Activated T-cell treated with anti-CD3 and anti-CD28 coated beads, Interleukin-2, amount 50 U/mL, for 1 hour (primary cell): ENCODE measurements at places on chromosomes 13 and 19.

DNA sequence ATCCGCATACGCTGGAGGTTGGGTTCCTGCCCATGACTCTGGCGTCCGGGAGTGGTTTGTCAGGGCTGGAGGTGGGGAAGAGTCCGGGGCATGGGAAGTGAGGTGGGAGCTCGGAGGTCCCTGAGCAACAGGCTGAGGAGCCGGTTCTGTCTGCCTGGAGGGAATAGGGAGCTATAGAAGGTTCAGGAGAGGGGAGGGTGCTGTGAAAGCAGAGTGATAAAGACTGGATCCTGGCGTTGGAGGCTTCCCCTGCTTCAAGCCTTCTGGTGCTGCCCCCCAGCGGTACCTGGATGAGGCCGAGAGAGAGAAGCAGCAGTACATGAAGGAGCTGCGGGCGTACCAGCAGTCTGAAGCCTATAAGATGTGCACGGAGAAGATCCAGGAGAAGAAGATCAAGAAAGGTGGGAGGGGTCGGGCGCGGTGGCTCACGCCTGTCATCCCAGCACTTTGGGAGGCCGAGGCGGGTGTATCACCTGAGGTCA lies 2.6 kb downstream of the HMG20B start:
- peak; percentile 44 for DNase-seq

GRCh38 chr19:7830272-7830771 lies 304 bp downstream of the EVI5L start:
- no peak for DNase-seq

- peak; percentile 71 for DNase-seq
Measured at GRCh38 chr19:42184401-42184861, 33.0 kb downstream of the DEDD2 start.

GRCh38 chr13:98239162-98240076 lies 62.4 kb upstream of the RNF113B start:
- no peak for DNase-seq

DNA sequence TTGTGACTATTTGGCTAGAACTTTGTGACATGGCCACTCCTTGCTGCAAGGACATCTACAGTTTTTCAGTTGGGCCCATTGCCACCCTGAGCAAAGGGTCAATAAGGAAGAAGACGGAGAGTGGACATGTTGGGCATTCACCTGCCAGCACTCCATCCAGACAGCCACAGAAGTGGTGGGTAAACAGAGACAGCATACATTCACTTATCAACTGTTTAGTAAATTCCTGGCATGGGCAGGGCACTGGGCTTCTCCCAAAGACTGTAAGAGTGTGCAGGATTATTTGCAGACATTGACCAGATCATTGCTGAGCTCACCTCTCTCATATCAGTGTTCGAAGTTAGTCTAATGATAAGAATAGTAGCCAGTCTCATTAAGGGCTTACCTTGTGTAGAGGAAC lies 29.2 kb downstream of the SIPA1L3 start:
- no peak for DNase-seq

- DNase-seq, result no peak
Measured at GRCh38 chr13:40175639-40176038, 490.8 kb downstream of the FOXO1 start.

DNA sequence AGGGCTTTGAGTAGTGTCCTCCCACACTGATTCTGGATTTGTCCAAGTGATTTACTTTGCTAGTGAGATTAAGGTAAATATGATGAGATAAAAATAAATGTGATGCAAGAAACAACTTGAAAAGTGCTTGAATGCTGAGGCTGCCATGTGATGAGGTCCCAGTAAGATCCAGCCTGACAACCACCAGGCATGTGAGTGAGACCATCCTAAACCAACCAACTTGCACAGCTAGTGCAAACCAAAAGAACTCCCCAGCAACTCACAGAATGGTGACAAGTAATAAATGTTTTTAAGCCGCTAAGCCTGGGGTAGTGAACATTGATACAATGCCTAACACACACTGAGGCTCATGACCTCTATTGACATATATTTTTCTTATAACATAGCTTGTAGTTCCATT lies 13.3 kb upstream of the RBM26 start:
- no peak for DNase-seq

DNA sequence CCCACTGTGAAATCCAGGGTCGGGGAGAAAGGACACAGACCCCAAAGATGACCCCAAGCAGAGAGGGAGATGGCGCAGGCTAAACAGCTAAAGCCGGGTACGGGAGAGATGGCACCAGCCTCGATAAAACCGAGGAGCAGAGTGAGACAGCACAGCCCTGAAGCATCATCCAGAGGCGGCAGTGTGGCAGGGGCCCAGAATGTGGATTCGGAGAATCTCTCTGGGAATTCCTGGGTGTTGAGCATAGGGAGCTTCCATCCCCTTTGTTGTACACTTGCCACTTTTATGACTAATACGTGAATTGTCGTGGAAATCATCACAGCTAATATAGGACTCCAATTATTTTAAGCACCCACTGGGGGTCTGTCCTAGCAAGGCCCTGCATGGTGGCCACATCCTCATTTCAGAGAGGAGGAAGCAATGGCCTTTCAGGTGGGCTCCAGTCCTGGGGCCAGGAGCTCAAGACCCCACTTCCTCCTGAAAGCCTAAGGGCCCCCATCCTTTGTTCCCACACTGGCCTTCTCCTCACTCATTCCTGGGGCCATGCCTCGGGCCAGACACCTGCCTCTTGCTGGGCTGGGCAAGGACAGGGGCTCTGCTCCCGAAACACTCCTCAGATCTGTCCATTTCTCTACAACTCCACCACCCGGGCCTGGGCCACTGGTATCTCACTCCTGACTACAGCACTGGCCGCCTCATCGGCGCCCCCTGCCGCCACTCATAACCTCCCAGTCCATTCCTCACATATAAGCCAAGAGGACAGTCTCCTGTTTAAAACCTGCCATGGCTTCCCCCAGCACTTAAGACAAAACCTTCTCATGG lies 29.3 kb upstream of the ATP1A3 start:
- DNase-seq, result no peak

GRCh38 chr19:10551698-10552301 lies 8.1 kb downstream of the ATG4D start:
- peak; percentile 47 for DNase-seq

DNA sequence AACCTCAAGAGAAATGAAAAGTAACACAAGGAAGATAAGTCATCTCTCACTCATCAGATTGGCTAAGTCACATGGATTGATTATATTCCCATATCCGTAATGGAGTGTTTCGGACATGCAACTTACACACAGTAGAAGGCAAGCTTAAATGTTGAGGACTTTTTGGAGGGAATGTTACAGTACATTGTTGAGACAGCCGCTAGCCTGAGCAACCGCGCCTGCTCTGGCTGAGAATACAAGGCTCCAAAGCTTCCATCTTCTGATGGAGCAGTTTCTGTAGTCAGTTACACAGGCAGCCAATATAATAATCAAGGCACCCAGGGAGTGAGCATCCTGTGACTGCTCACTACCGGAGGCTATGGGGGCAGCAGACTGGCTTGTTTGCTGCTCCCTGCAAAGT lies 1.0 kb upstream of the CRYL1 start:
- no peak for DNase-seq

DNA sequence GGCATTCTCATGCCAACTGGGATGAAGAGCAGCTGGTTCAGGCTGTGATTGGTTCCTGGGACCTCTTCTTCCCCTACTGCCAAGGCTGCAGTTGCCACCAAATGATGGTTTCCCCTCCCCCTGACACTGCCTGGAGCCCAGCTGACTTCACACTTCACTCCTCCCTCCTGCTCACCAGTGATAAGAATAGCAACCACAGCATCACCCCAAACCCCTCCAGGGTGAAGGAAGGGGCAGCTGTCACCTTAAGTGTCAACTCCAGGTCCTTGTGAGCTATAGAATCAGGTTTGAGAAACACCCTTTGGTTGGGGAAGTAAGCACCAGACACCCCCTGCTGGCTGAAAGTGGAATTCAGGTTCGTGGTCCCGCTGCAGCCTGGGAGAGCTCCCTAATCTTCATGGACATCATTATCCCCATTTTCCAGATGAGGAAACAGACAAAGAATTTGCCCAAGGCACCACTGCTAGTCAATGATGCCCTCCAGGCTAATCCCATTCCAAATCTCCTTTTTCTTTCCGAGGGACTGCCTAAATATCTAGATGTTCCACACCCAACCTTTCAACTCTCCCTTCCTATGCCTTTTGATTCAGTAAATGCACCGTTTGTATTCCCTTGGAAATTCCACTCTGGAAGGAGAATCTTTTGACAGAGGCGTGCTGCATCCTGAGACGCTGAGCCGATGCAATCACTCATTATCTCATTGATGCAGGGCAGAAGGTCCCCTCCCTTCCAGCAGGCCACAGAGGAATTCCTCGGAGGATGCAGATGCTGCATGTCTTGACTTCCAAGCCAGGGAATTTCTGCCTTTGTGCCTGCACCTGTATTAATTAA lies 50.6 kb upstream of the UQCRFS1 start:
- peak; percentile 59 for DNase-seq

- no peak for DNase-seq
Measured at GRCh38 chr19:44540736-44541135, 11.3 kb upstream of the CEACAM20 start.

DNA sequence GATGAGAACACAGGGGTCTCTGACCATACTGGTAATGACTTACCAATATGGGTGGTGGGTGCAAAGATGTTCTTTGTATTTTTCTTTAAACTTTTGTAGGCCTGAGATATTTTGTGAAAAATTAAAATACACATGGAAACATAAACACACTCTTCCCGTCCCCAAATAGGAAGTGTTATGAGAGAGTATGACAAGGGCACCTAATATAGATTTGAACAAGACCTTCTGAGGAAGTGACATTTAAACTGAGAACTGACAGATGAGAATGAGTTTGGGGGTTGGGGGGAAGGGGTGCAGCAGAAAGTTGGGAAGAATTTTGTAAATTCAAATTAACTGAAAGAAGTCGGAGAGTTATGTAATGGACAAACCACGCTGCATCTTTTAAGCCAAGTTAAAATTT lies 224.2 kb downstream of the RGCC start:
- no peak for DNase-seq

- DNase-seq, result peak; percentile 37
Measured at GRCh38 chr19:1608359-1609102, 3.3 kb upstream of the UQCR11 start.

GRCh38 chr13:110195547-110196485 lies 111.1 kb downstream of the COL4A1 start:
- no peak for DNase-seq

DNA sequence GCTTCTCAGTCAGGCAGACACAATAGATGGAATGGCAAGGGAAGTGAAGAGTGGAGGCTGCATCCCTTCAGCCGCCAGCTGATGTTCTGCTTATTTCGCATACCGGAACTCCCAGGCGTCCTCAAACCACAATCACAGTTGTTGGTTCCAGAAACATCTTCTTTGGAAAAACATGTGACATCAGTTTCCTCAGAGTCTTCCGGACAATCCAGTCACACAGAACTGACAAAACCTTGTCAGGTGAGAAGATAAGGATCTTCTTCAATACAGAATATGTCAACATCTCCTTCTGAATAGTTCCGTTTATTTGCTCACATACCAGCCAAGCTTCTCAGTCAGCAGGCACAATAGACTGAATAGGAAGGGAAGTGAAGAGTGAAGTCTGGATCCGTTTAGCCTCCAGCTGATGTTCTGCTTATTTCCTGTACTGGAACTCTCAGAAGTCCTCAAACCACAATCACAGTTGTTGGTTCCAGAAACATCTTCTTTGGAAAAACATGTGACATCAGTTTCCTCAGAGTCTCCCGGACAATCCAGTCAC lies 45.1 kb upstream of the CEACAM21 start:
- no peak for DNase-seq

DNA sequence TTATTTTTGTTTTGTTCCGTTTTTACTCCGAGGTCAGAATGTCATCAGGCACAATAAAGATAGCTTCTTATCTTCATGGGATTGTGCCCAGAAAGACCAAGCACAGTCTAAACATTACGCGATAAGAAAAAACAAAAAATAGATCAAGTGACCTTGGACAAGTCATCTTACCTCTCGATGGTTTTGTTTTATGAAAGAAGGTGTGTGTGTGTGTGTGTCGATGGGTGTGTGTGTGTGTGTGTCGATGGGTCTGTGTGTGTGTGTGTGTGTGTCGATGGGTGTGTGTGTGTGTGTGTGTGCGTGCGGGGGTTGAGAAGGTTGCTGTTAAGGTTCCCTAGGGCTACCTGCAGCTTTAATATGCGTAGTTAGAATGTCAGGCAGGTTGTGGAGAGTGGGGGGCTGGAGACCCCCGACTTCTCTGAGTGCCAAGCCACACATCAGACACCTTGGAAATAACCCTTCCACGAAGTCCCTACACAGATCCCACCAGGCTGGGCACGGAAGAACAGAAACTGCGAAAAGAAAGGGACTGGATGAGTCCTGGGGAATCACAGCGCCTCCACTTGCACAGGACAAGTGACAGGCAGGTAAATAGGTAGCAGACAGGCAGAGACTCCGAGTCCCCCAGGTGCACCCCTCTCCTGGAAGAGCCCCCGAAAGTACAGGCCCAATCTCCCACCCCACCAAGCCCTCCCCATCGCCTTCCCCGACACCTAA lies 458 bp upstream of the ATP8A2 start:
- DNase-seq, result no peak

GRCh38 chr19:24059563-24060295 lies 27.3 kb upstream of the ZNF254 start:
- DNase-seq, result no peak

DNA sequence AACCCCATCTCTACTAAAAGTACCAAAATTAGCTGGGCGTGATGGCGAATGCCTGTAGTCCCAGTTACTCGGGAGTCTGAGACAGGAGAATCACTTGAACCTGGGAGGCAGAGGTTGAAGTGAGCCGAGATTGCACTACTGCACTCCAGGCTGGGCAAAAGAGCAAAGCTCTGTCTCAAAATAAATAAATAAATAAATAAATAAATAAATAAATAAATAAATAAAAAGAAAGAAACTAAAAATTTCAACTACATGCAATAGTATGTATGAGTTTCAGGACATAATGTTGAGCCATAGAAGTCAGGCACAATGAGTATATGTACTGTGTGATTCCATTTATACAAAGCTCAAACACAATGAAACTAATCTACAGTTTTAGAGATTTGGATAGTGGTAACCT lies 12.9 kb upstream of the ZNF780A start:
- DNase-seq, result no peak

DNA sequence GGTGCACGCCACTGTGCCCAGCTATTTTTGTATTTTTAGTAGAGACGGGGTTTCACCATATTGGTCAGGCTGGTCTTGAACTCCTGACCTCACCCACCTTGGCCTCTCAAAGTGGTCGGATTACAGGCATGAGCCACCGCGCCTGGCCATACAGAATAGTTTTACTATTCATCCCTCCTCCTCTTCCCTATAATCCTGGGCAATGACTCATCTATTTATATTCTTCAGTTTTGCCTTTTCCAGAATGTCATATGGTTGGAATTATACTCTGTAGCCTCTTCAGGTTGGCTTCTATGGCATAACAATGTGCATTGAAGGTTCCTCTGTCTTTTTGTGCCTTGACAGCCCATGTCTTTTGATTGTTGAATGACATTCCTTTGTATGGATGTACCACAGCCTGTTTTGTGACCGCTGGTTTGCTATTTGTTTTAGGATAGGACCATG lies 22.2 kb upstream of the LRP3 start:
- no peak for DNase-seq

- DNase-seq, result no peak
Measured at GRCh38 chr13:86765462-86765861, 905.7 kb upstream of the SLITRK5 start.
